Stimulated activated CD8-positive, alpha-beta memory T cell treated with anti-CD3 and anti-CD28 coated beads, Interleukin-7, amount 100 ng/mL, for 1 hour (primary cell): ENCODE measurements at places on chromosomes 1 and 21.

DNA sequence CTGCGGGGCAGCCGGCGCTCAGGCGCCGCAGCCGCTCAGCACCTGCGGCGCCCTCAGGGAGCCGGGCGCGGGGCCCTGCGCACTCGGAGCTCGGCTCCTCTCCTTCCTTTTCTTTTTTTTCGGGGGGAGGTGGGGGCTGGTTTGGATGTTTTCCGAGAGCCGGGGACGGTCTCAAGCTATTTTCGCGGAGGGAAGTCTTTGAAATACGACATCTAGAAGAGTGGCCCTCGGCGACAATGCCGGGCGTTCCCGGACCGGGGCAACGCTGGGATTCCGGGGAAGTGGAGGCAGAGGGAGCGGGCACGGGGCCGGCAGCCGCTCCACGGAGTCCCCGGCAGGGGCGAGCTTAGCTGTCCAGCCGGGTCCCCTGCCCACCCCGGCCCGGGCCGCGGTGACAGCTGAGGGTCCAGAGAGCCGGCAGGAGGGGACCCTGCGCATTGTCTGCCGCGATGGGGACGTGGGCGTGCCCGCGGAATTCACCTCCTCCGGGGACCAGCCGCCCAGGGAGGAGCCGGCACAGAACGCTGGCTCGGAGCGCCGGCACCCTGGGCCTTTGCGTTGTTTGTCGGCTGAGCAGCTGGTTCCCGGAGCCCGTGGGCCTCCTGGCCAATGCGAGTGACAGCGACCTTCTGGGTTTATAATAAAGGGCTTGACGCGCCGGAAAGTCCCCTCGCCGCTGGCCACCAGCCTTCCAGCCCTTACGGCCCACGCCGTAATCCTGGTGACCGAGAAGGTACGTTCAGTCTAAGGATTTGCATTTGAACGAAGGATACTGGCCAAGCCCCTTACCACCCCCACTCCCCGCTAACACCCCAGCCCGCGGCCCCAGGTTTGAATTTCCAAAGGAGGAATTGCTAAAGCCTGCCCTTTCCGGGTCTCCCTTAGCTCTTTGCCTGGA lies 582 bp downstream of the SLC37A1 start:
- no peak for DNase-seq

- no peak for DNase-seq
Observed at GRCh38 chr1:75559136-75559535, 51.8 kb downstream of the SLC44A5 start.

DNA sequence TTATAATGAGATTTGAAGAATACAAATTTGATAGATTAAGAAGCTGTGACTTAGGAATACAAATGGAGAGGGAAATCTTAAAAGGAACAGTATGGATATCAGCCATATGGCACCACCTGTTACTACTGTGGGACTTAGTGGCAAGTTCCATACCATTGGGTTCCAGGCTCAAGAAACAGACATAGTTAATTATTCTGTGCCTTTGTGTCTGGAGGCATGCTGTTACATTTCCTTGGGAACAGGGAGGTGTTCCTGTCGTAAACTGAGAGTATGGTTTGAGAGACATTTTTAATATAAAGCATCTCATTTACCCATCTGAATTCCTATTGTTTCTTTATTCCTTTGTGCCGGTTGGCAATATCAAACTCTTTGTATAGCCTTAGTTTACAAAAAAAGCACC lies 15.2 kb downstream of the PLA2G4A start:
- DNase-seq, result no peak

DNA sequence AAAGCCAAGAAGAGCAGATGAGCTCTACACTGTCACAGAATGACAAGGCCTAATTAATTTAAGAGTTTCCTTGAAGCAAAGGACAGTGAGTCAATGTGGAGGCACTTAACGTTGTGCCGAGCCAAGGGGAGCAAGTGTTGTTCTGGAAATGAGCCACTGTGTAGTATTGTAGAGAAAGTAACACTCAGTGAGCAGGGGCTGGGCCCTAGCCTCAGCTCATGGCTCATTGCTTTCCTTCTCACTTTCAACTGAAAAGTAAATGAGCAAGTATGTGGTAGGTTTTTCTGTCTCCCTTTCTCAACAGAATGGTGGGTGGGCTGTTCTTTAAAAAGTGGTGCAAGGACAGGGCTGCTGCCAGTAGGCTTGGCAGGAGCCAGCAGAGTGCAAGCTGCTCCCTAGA lies 11.8 kb upstream of the KIAA0040 start:
- DNase-seq, result no peak

DNA sequence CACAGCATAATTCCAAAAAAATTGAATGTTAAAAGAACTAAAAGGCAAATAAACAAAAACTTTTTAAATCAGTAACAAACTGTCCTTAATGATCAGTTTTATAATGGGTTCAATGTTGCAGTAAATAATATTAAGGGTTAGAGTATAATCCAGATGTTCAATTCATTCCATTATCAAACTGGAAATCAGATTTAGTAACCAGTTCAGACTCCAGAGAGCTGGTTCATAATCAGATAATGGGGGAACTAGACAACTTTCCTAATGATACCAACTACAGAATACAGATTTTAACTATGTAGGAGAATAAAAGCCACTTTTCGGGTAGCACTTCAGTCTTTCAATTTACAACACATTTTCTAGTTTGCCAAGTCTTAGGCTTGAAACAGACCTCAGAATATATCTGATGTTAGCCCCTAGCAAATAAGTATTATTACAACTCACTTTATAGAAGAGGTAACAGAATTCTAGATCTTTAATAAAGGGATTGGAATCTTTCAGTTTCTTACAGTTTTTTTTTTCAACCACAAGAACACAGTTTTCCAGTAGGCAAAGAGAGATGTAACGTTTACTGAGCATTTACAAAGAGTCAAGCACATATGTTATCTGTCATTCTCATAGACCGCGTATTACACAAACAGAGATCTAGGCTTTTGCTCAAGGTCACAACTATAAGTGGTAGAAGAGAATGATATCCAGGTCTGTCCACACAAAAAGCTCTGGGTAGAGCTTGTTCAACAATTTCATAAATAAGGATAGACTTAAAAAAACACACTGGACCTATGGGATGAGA lies 1.9 kb upstream of the DCAF6 start:
- DNase-seq, result no peak
